ENCODE measurements at places on chromosomes 5 and 9.

- DNase-seq: no peak
Measured at GRCh38 chr9:11088821-11089374, 476.1 kb upstream of the PTPRD start.

GRCh38 chr9:20200991-20201431, 412.2 kb upstream of the SLC24A2 start:
- no peak for DNase-seq

DNA sequence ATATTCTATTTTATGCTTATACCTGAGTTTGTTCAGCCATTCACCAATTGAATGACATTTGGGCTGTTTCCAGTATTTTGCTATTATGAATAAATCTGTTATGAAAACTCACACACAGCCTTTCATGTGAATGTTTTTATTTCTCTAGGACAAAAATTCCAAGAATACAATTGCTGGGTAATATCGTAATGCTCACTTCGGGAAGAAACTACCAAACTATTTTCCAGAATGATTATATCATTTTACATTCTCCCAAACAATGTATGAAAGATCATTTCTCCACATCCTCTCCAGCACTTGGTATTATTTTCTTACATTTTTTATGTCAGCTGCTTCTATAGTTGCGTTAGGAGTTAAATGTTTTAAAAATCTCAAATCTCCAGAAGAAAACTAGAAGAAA, 58.3 kb upstream of the LHFPL2 start:
- no peak for DNase-seq

- DNase-seq: no peak
Measured at GRCh38 chr5:2142456-2142954, 259.8 kb upstream of the IRX4 start.

GRCh38 chr5:10862085-10862484, 101.1 kb upstream of the DAP start:
- no peak for DNase-seq

GRCh38 chr5:109905906-109906305, 216.2 kb downstream of the MAN2A1 start:
- DNase-seq: no peak

DNA sequence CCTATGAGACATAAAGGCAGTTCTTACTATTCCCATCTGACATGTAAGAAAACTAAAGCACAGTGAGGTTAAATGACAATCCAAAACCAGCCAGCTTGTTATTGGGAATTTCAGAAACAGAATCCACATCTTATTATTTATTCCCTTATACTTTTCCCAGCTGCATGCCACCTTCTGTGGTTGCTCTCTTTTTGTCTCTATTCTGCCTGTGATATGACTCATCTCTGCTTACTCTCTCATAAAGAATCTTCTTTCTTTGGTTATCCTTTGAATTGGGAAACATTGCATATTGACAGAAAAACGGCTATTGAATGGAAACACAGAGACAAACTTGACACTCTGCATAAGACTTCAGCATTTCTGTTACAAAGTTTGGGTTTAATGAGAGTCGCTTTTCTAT, 183.2 kb downstream of the TLR4 start:
- DNase-seq: no peak

GRCh38 chr9:111985315-111985714, 88.7 kb downstream of the UGCG start:
- DNase-seq: no peak

GRCh38 chr5:112374356-112374755, 44.7 kb downstream of the EPB41L4A start:
- no peak for DNase-seq

DNA sequence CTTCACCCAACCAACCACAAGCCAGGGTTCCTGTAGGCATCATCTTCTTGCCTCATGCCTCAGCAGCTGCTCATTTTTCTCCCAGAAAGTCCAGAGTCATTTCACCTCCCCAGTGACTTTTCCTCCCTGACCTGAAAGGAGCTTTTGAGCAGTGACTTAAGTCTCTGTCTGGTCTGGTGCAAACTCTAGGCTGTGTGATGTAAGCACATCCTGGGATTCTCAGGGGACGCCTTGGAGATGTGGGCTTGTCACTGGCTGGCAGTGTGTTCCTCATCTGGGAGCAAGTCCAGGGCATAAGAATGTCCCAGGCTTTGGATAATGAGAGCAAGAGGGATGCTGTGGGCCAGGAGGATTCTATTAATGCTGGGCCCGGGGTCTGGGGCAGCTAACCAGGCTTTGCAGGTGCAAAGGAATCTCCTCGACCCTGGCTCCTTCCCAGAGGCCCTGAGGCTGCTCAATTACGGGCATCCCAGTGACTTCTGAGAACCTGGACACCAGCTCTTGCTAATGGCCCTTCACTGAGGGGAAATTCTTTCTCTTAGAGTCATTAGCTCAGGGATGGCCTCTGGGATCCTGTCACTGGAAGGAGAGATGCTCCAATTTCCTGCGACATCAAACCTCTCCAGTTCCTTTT, 211.0 kb upstream of the PANK3 start:
- DNase-seq: no peak

- DNase-seq: no peak
Measured at GRCh38 chr5:1278656-1279442, 16.0 kb downstream of the TERT start.
